DMS79 treated with DMSO at 0.1 percent for 48 hours (cell line): ENCODE measurements at places on chromosomes 1 and 21.

GRCh38 chr1:29542548-29542947, 306.2 kb downstream of the PTPRU start:
- no peak for DNase-seq

GRCh38 chr21:34545079-34545884, 33.3 kb upstream of the KCNE1 start:
- no peak for DNase-seq

GRCh38 chr1:6086358-6086757, 40.7 kb downstream of the KCNAB2 start:
- no peak for DNase-seq

- no peak for DNase-seq
Observed at GRCh38 chr1:5341471-5341870, 650.8 kb downstream of the NPHP4 start.

DNA sequence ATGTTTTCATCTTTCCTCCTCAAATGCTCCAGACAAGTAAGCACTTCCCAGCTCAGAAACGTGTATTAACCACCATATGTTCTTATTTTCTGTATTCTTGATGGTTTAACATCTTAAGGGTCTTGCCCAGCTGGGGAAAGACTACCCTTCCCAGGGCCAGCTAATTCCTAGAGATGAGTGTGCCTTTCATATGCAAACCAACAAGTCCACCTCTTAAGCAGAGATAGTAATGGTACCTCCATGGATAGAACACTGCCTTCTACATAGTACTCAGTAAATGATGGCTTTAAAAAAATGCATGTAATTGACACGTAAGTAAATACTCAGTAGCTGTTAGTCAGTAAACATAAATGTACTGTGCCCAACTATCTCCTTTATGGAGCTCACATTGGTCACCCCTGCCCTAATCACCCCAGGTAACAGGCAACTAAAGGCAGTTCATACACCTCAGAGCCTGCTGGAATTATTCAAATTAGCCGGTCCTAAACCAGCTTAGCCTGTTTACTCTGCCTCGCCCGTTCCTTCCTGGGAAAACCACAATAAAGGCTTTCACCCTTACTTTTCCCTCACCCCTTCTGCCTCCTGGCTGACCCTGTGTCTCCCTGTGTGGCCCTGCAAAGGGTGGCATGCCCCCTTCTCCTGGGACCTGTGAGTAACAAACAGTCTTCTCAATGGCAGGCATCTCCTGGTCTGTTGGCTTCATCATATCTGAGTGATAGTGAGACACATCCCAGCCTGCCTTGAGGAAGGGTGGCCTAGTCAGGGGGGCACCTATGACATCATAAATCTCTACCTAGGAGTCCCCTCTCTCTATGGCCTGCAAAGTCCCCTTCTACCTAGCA, 40.1 kb upstream of the KLHDC7A start:
- DNase-seq: no peak

DNA sequence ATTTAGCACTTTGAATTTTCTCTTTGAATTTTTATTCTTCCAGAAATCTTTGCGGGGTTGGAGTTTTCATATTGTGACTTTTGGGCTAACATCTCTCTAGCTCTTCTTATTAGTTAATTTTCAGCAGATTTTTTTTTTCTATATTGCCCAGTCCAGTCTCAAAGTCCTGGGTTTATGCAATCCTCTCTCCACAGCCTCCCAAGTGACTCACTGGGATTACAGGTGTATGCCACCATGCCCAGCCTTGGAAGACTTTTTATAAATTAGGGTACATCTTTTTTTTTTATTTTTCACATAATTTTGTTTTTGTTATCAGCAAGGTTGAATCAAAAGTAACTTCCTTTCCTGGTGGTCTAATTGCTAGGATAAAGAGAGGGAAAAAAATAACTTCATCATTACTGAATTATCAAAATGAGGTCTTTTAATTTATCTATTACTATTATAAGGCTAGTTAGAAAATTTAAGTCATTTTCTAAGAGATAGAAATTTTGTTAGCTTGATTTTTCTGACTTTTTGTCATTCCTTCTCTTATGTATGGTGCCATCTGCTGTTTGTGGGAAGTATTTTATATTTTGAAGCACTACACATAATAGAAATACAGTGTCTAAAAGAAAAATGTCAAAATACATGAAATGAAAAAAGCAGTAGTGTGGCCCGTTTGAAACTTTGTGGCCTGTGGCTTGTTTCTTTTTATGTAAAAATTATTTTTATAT, 273.4 kb upstream of the CACYBP start:
- DNase-seq: no peak

- no peak for DNase-seq
Observed at GRCh38 chr1:86015375-86015774, 141.2 kb downstream of the COL24A1 start.

DNA sequence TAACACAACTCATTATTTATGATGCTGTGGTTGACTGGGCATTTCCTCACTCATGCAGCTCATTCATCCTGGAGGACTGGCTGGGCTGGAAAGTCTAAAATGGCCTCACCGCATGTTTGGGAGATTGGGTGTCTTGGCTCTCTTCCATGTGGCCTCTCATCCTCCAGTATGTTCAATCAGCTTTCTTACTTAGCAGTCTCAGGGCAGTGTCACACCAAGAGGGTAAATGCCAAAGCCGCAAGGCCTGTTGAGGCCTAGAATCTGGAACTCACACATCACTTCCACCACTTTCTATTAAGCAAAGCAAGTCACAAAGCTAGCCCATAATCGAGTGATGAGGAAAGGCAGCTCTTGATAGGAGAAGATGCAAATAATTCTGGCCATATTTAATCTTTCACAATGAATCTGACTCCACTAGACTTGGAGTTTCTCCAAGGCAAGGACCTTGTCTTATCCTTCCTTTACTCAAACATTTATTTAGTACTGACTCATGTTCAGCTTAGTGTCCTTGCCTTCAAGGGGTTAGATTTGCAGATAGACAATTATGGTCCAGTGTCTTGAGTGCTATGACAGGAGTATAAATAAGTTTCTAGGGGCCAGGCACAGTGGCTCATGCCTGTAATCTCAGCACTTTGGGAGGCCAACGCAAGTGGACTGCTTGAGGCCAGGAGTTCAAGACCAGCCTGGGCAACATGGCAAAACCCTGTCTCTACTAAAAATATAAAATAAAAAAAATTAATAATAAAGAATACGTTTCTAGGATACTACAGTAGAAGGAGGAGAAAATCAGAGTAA, 45.1 kb downstream of the TMEM53 start:
- no peak for DNase-seq

GRCh38 chr1:39751595-39751994, 12.9 kb downstream of the PPIE start:
- DNase-seq: no peak

GRCh38 chr1:14514739-14515138, 83.7 kb upstream of the KAZN start:
- no peak for DNase-seq

GRCh38 chr1:245717611-245718010, 562.8 kb downstream of the KIF26B start:
- no peak for DNase-seq

DNA sequence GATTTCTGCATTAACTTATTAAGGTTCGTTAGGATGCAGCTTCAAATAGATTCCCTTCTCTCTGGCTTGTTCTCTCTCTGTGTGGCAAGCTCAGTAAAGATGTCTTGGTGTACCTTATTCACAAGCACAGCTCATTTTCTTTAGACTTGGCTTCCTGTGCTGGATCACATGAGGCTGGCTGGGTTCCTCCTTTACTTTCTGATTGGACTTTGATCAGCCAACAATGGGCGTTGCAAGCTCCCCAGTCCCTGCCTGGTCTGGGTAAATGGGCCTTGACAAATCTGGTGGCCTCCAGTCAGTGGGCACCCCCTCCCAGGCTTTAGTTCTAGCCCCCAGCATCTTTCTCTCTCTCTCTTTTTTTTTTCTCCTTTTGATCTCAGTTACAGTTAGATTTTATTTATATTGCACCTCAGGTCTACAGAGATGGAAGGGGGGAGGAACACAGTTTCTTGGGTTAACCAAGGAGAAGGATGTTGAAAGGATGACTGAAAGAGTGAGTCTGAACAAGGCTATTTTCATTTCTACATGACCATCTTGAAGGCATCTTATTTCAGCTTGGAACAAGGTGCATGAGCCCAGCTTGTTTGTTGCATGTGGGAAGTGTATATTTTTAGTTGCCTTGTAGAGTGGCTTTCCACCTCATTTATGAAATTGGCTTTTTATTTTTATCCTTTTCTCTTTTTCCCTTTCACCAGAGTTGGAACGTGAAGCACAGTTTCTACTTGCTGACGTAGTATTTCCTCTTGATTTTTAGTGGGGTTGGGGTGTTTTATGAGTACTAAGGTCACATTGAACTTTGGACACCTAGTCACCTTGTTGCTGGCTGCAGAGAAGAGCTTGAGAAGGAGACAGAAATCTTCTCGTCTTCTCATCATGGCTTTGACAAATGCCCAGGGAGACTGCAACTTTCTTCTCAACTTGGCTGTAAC, 77.1 kb downstream of the PBX1 start:
- DNase-seq: no peak

GRCh38 chr1:27077968-27078367, 65.3 kb upstream of the TENT5B start:
- no peak for DNase-seq

GRCh38 chr21:42535602-42536171, 22.0 kb downstream of the SLC37A1 start:
- DNase-seq: no peak

DNA sequence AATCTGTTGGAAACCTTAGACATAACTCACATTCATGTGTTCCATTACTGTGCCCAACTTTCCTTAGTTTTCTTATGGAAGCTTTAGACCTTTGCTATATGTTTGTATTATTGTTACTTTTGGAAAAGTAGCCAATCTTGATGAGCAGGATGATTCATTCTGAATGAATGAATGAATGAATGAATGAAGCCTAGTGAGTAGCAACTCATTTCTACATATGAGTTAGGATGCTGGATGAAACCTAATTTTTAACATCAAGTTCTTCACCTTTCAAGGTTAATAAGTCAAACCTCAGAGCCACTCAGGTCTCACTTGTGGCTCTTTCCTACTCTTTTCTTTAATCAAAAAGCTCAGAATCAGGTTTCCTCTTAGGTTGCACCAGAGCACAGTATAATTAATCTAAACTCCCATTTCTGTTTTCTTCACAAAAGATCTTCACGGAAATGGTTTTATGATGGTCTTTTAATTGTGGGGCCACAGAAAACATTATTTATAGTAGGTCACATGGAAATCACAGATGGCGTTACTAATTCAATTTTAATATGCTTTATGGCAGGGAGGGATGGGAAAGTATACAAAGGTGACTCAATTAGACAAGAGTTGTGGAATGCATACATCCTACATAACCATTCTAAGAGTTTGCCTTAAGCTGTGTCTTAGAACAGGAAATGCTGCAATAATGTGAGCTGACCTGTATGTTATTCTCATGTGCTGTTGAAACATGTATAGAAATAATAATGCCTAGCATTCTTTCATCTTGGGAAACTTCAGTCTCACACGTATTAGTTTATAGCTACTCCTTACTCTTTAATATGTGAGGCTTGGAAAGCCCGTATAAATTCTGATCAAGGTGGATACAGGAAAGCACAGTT, 4.5 kb upstream of the DDX59 start:
- peak; percentile 50 for DNase-seq

GRCh38 chr1:209609791-209610630, 26.5 kb downstream of the CAMK1G start:
- no peak for DNase-seq

DNA sequence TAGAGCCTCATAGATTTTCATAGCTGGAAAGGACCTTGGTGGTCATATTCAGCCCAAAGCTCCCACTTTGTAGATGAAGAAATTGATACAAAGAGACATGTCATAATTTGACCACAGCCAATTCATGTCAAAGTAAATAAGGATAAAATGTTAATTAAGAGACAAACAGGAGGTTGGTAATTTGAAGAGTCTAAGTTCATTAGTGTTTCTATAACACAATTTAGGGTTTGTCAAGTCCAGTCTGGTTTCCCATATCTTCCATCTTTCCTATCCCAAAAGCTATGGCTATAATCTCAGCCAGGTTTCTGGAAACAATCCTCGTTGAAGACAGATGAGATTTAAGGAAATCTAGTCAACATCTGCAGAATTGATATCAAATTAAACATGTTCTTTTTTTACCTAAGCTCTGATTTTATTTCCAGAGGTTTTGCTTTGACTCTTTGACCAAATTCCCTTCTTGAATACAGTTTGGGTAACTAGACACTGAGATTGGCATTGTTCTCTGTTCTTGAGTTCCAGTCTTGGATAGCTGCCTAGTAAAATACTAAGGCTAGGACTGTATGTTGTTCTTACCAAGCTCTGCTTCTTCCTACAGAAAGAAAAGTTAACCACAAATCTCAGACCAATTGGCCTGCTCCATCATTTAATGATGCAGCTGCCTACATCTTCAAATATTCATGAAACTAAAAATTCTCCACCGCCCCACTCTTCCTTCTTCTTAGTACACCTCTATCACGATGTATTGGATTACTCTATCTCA, 62.0 kb downstream of the SLC44A5 start:
- DNase-seq: no peak

DNA sequence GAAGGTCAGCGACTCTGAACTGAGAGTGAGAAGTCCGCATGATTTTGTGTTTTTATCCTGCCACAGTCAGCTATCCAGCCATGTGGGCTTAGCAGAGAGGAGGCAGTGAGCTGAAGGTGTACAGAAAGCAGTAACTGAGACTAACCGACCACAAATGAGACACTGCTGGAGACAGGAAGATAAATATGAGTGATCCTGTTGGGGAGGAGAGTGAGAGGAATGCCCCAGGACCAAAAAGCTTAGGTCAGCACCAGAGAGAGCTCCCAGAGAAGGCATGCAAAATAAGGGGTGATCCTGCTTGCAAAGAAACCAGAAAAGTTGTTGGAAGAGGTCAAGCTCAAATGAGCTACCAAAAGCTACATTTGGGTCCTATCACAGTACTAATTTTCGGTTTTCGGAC, 63.7 kb downstream of the HLCS start:
- DNase-seq: no peak
